Right renal pelvis (tissue), 4 donors: ENCODE measurements at places on chromosomes 6 and 20. TPM values are rescaled to one million over a fixed set of nuclear protein-coding genes. Genes with fewer than 3 reads are reported as not detected.

The RPS18 gene
- polyA plus RNA-seq: 3,075 TPM

The NFKBIL1 gene
- 19.1 TPM for polyA plus RNA-seq

The HLA-DMA gene
- 17.2 TPM for polyA plus RNA-seq

The CNR1 gene
- polyA plus RNA-seq: 1.1 TPM

The TASP1 gene
- 14.4 TPM for polyA plus RNA-seq

The ABT1 gene
- 17.5 TPM for polyA plus RNA-seq
